GM23248 (cell line): ENCODE measurements at places on chromosomes 1 and 21.

DNA sequence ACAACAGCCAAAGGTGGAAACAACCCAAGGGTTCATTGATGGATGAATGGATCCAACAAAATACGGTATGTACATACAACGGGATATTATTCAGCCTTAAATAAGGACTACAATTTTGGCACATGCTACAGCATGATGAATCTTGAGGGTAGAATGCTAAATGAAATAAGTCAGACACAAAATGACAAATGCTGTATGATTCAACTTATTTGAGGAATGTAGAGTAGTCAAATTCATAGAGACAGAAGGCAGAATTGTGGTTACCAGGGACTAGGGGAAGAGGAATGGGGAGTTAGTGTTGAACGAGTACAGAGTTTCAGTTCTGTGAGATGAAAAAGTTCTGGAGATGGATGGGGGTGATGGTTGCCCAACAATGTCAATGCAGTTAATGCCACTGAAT is 118.0 kb upstream of the PAXBP1 start:
- DNase-seq = peak; percentile 46

DNA sequence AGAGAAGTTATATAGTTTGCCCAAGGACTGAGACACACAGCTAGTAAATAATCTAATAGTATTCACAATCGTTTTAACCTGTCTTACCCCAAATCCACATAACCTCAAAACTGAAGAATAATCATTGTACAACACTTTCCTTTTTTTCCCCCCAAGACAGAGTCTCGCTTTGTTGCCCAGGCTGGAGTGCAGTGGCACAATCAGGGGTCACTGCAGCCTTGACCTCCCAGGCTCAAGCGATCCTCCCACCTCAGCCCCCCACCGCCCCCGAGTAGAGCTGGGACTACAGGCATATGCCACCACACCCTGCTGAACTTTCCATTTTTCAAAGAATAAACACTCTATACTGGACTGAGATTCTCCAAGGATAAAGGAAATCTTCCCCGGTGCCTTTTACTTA is 28.7 kb upstream of the NBL1 start:
- no peak for DNase-seq

DNA sequence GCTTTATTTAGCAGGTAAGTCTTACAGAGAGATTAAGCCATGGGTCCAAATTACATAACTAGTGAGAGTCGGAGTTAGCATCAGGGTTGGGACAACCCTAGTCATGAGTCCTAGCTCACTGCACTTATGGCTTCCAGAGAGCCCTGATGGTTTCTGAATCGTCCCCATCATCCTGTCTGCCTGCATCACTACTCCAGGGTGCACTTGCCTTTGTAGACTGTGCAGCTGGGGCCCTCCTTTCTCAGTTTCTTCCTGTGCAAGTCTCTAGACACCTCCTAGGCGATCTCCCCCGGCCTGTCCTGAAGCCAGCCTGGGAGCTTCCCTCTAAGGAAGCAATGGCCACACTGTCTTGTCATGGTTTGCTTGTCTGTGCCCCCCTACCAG is 37.1 kb downstream of the KIAA0040 start:
- DNase-seq = no peak

- no peak for DNase-seq
Observed at GRCh38 chr1:199089393-199090122, 450.7 kb downstream of the PTPRC start.

GRCh38 chr1:102588536-102588935 is 519.8 kb downstream of the COL11A1 start:
- DNase-seq = no peak

DNA sequence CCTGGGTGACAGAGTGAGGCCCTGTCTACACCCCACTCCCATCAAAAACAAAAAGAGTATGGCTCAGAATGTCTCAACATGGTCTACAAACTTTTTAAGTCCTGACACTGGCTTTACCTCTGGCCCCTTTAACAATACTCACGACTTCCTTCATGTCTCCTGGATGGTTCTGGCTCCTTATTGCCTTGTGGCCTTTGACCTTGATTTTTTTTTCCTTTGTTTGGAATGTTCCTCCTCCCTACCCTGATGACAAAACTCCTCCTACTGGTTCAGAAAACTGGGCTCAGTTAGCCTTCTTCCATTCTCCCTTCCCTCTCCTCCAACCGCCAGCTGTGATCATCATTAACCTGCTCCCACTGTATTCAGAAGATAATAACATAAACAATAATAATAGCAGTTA is 4.6 kb upstream of the SOAT1 start:
- no peak for DNase-seq

DNA sequence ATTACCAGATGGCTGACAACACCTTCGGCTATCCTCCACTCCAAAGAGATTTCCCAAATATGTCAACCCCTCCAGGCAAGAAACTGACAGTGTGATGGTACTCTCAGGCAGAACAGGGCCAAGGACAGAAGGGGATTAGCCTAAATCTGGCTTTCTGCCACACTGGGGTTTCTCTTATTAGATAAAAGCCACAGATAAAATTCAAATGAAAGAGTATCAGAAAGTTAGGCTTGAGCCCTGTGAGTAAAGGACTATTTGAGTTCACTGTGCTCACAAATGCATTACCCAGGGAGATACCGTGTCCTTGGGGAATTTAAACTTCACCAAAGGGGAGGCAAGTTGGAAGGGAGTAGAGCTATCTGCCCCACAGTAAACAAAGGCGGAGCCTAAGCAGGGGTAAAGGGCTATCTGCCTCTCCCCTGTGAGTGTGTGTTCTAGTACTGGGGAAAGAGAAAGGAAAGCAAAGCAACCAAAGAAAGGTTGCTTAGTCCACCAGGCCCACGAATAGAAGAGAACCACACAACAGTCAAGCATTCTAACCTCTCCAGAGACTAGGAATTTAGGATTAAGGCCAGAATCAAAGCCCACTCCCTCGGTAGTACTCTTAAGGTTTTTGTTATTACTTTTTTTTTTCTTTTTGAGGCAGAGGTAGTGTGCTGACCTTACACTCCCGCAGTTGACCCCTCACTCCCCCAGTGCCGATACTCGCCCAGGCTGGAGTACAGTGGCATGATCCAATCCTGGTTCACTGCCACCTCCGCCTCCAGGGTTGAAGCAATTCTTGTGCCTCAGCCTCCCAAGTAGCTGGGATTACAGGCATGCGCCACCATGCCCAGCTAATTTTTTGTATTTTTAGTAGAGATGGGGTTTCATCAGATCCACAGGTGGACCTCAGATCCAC is 12.7 kb downstream of the TPM3 start:
- no peak for DNase-seq

DNA sequence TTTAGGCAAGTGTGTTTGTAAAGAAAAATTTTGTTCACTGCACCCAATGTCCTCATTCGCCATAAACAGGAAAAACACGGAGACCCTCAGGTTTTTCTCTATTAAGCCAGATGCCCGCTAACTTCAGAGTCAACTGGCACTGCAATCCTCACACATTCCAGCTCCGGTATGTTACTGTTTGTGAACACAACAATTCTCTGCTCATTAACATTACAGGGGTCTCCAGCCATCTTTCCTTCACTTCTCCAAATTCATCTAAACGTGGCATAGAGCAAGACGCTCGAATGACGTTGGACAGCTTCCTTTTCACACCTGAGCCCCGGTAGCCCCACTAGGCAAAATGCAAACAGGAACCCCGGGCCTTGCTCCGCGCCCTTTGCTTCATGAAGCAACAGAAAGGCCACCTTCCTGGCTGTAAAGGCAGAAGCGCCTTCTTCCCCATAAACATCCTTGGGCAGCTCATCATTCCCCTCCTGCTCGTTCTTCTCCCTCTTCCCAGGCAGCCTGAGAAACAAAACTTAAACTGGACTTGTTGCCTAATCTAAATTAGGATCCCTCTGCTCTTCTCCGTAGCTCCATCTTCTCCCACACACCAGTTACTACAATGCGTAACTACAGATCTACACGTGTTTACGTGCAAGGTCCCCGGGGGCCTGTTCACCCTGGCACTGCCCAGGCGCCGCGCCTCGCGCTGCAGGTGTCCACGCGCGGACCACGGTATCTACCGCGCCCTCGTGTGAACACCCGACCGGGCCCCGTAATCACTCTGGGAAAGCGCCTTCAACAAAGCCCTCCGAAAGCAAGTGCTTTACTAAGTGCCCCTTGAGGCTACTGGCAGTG is 1.2 kb downstream of the LBR start:
- DNase-seq = peak; percentile 64

GRCh38 chr1:168752171-168752832 is 23.3 kb upstream of the DPT start:
- no peak for DNase-seq

- no peak for DNase-seq
Observed at GRCh38 chr1:205920861-205921569, 22.2 kb downstream of the SLC26A9 start.

- DNase-seq = peak; percentile 12
Observed at GRCh38 chr1:34009340-34009985, 145.6 kb downstream of the HMGB4 start.

DNA sequence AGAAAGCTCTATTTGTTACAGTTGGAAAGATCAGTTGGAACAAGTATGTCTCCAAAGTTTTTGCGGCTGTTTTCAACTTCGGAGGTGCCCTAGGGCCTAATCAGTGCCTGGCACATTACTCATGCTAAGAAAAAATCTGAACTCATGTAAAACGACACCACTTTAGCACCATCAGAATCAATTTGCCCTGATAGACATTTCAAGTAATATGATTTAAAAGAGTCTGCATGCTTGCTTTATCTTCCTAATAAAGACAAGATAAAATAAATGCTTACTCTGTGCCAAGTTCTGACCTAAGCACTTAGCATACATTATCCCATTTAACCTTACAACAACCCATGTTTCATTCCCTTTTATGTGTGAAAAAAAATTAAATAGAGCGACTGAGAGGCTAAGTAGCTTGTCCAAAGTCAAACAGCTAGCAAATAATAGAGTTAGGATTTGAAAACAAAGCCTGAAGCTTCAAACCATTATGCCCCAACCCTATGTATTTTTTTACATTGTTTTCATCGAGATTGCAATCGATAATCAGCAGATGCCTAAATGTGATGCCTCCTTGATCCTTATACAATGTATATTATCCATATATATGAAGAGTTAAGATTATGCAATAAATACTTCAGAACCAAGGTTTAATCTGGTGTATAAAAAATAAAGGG is 91.3 kb downstream of the DENND1B start:
- no peak for DNase-seq

DNA sequence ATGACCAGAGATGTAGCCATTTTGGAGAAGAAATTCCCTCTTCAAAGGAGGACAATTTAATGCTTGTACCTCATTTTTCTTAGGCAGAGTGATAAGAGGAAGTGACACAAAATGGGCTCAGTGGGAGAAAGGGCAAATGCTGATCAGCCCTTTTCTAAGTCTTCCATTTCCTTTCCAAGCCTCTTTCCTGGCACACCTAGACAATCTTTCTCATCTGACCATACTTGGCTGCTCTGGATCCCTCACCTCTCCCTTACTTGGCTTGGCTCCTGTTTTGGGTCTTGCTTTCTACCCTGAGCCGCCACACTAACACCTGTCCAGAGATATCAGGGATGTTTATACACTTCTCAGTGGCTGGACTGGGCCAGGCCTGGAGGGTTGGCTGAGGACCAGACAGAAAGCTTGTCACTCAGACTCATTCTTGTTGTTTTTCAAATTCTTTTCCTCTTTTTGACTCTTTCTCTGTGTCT is 13.1 kb downstream of the TXNIP start:
- no peak for DNase-seq

DNA sequence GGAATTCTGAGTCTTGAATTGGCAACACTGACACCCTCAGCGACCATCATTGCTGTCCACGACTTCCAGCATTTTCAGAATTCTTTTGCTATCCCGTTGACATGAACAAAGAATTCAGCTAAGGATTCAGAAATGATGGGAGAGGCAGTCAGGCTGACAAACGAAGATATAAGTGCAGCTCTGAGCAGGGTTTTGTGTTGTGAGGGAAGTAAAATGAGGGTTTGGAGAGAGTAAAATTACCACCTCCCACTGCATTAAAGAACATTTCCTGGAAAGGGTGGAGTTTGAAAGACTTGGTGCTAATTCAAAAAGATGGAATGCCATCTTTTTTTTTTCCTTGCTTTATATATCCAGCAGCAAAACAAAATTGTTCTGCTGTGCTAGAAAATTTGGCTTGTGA is 4.9 kb upstream of the ELK4 start:
- peak; percentile 31 for DNase-seq

GRCh38 chr21:38834725-38835124 is 29.0 kb downstream of the ETS2 start:
- no peak for DNase-seq

DNA sequence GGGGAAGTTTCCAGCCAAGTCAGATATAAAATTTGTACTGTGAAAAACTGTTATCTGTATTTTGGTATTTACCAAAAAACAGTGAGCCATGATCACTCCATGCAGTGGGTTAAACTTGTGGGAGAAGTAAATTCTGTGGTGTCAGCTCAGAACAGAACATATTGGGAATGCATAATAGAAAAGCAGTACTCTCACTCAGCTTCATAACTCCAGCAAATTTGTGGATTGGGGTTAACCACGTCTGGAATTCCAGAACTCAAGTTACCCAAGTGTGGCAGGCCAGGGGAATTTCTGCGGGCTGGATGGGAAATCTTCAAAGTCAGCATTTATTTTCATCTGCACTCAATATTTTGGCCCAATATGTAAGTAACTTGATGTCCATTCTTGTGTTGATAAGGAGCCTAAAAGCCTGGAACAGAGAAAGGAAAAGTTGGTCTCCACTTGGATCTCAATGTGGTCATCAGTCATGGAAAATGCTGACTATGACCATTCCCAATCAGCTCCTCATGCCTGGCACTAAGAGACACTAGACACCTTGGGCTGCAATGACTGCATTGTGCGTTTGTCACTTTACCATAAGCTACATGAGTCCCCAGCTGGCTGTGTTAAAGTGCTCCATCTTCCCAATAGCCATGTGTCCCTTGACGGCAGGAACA is 39.1 kb upstream of the ENAH start:
- peak; percentile 51 for DNase-seq

DNA sequence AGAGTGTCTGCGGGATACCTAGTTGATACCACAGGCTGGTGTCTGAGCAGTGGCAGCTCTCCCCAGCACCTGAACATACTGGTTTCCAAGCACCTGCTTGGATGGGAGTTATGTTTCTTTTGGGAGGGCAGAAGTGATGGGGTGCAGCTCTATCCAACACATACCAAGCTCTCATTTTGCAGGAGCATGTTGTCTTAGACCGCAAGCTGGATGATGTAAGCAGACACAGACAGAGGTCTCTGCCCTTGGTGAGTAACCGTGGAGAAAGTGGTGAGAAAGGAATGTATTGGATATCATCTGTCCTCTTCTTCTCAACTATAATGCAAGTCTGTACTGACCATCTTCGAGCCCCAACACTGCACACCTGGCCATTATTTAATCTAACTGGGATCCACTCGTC is 37.4 kb downstream of the ZNF496 start:
- DNase-seq = peak; percentile 86
